MG63 (cell line): ENCODE measurements at places on chromosomes 13 and 19.

DNA sequence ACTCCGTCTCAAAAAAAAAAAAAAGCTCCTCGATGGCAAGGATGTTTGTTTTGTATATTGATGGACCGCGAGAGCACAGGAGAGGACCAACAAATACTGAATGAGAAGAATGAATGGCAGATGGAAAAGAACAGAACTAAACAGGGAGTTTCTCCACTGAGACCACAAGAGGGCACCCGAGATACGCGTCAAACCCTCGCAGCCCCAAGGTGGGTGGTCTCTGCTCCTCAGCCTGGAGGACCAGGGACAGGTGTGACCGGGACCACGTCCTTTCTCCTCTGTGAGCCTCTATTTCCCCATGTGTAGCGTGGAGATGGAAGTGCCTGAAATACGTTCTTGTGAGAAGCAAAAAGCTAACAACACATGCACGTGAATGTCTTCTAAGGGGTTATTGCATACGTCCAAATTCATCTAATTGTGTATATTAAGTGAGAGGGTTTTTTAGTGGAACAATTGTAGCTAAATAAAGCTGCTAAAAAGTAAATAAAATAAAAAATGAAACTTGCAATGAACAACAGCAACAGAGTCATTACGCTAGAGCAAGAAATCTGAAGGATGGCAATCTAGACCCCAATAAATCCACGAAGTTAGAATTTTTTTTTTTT, 8.3 kb upstream of the CDC42EP5 start:
- DNase-seq = peak; percentile 35

DNA sequence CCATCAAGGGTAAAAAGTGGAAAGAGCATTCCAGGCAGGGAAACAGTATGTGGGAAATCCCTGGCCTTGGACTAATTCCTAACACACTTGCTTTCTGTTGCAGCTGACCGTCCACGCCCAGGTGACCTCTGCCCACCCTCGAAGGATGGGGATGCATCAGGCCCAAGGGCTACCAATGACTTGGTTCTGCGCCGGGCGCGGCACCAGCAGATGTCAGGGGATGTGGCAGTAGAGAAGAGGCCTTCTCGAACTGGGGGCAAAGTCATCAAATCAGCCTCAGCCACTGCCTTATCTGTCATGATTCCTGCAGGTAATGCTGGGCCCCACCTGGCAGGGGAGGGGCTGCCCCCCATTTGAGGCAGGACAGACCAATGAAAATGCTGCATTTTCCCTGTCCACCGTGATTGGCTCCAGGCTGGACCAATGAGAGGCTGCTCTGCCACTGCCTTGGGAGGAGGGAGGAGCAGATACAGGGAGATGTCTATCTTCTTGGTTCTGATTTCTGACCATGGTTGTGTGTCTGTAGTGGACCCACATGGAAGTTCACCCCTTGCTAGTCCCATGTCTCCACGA, 12.6 kb downstream of the DNASE2 start:
- DNase-seq = peak; percentile 45

DNA sequence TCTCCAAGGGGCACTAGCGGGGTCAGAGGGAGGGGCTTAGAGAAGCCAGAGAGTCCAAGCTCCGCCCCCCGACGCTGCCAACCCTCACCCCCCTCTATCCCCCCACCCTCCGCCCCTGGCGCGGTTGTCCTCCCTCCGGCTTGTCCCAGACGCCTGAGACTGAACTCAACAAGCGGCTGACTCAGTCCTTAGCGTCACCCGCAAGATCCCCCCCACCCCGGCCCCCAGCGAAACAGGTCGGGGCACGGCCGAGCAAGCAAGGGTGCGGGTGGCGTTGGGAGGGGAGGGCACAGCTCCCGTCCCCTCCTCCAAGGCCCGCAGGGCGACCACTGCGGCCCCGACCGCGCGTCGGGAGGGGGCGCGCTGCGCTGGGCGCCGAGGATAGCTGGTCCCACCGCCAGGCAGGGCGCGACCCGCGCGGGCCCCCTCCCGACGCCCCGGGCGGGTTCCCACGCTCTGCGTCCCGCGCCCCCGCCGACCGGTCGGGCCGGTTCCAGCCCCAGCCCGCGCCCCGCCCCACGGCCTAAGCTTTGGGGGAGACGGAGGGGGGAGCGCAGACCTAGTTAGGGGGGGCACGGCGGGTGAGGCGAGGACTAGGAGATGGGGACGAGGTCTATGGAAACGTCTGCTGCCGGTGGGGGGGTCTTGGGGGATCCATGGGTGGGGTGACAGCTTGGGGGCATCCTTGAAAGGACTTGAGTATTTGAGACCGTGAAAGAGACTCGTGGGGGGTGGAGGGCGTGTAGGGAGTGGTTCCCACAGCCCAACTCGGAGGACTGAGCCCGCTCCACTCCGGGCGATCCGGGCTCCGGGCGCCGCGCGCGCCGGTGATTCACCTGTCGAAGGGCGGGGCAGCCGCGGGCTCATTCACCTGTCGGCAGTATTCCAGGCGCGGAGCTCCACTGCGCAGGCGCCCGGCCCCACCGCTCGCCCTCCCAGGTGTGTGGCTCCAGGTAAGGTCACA, 5.1 kb downstream of the NOTCH3 start:
- peak; percentile 72 for DNase-seq

DNA sequence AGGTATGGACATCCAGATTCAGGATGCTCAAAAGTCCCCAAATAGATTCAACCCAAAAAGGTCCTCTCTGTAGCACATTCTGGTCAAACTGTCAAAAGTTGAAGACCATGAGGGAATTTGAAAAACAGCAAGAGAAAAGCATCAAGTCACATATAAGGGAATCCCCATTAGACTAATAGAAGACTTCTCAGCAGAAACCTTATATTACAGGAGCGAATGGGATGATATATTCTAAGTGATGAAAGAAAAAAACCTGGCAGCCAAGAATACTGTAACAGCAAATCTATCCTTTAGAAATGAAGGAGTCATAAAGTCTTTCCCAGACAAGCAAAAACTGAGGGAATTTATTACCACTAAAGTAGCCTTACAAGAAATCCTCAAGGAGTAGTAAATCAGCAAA, 29.7 kb downstream of the FXYD5 start:
- DNase-seq = no peak

DNA sequence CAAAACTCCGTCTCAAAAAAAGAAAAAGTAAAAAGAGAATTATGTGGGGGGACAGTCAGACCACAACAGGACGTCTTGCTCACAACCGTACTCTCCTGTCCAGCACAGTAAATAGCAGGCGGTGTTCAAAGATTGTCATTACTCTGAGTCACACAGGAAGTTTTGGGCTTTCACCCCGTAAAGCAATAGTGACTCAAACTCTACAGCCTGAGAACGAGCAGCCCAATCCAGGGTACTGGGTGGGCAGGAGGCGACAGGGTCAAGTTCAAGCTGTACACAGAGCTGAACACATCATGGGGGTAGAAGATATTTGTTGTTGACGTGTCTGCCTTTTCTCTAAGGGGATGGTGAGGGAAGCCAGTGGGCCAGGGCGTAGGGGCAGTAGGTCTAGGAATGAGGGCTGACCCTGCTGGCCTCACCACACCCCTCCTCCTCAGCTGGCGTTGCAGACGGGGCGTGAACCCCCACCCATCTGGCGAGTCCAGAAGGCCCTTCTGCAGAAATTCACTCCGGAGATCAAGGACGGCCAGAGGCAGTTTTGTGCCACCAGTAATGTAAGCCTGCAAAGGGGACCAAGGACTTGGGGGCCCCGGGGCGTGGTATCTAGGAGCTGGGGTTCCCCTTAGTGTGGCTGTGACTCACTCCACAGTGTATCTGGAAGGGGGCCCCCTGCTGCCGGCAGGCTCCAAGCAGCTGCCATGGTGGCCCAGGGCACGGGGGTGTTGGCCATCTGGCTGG, 23.3 kb downstream of the PRR12 start:
- peak; percentile 49 for DNase-seq

- DNase-seq = no peak
Observed at GRCh38 chr13:27168086-27168485, 3.5 kb downstream of the USP12 start.

DNA sequence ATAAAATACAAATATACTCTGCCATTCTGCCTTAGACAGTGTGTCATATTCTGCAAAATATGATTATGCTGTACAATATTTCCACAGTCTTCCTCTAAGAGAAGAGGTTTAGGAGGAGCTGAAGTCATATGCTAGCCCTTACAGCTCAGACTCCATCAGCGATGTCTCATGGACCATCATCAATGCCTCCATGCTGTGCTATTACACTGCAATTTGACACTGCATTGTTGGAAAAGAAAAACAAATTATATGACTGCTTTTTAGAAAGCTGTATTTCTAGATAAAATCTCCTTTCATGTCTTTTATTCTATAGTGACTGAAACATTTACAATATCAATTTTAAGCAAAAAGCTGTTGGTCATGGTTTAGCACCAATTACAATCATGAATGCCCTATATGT, 1089.4 kb upstream of the MIR17HG start:
- no peak for DNase-seq

DNA sequence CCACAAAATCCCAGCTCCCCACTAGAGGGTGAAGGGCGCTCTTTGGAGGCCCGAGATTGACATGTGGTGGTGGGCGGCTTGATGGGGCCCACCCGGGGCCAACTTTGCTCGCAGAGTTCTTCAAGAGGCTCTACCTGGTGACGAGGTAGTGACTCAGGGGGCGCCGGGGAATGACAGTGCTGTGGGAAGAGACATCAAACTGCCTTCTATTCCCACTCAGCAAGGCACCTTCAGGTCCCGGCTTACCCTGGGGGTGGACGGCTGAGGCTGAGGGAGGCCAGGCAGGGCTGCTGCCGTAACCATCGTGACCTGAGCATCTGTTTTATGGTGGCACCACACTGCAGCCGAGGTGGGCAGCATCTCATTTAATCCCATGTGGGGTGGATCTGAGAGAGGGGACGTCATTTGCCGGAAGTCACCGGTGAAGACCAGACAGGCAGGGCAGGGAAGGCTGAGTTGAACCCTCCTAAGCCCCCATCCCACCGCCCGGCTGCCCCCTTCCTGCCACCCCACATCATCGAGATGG, 1.6 kb downstream of the LINGO3 start:
- DNase-seq = no peak

DNA sequence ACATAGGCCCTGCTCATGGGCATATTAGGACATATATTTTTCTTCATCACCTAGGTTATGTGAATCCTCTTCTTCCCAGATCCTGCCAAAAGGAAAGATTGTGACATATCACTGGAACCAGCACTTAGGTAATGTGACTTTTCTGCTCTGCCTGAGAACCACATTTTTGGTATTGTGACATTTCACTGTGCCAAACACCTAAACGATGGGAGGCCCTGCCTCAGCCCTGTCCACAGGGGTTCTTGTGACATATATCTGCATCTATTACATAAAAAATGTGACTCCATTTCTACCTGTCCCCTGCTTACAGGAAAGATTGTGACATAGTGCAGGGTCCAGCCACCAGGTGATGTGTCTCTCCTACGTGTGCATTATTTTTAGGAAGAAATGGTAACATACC, 18.5 kb upstream of the ZNF730 start:
- DNase-seq = no peak

- DNase-seq = no peak
Observed at GRCh38 chr19:29587518-29587986, 18.5 kb upstream of the POP4 start.

DNA sequence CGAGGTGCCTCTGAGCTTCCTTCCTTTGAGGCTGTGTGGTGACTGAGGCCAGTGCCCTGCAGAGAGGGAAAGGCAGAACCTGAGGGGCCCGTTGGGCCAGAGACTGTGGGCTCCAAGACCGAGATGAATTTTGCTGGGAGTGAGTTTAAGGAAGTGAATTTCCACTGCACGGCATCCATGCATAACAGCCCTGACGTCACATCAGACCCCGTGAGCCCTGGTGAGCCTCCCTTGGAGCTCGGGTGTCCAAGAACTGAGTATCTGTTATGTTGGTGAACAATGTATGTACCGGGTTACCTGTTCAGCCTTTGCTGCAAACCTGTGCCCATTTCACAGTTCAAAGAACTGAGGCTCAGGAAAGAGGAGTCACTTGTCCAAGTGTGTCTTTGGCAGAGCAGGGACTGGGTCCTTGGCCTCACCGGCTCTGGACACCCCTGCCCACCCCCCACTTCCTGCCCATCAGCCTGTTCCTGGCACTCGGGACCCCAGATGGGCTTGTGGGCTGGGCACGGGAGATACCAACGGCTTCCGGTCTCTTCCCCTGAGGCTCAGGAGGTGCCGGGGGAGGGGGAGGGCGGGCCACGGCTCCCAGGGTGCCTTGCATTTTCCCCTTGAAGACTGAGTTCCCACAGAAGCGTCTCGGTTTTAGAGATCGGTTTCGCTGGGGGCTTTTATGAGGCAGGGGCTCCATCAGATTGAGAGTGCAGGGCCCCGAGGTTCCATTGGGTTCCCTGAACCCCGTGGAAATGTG, 33.7 kb downstream of the NFILZ start:
- DNase-seq = peak; percentile 40

GRCh38 chr13:37729876-37730275, 131.3 kb upstream of the POSTN start:
- no peak for DNase-seq

GRCh38 chr19:49161987-49162386, 4.4 kb downstream of the TRPM4 start:
- DNase-seq = peak; percentile 23

DNA sequence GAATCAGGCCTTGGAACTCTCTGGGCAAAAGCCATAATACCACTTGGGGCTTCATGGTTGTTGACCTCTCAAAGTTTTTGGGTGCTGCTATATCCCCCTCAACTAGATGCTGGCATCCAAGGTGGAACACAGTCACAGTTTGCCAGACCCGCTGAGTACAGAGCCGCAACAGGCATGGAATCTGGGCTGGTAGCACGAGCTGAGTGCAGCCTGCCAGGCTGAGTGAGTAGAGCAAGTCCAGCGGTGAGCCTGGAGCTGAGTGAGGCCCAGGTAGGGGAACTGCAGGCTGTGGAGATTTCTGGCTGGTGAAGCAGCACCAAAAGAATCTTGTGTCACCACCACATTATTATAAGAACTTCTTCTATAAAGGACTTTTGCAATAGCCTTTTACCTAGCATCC, 192.6 kb downstream of the PCDH17 start:
- DNase-seq = no peak

- no peak for DNase-seq
Observed at GRCh38 chr13:44147233-44147632, 226.4 kb upstream of the SERP2 start.

DNA sequence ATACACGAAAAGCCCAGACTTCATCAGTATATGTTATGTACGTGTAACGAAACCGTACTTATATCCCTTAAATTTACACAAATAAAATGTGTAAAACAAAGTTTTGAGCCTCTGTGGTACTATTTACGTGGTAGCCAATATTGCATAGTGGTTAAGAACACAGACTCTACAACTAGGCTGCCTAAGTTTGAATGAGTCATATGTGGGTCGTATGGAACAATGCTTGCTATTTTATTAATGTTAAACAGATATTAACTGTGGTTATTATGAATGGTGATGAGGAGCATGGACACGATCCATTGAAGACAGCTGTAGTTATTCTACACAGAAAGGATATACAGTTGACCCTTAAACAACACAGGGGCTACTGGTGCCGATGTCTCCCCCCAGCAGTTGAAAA, 42.5 kb downstream of the DPY19L3 start:
- no peak for DNase-seq

GRCh38 chr19:3644351-3645066, 17.9 kb upstream of the CACTIN start:
- peak; percentile 41 for DNase-seq

DNA sequence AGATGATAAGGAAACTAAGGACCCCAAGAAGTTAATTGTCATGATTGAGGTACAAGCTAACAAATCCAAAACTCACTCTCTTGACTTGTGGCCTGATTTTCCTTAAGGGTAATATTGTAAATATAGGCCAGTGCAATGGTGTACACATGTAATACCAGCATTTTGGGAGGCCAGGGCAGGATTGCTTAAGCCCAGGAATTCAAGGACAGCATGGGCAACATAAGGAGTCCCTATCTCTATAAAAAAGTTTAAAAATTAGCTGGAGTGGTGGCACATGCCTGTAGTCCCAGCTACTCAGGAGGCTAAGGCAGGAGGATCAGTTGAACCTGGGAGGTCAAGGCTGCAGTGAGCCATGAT, 28.7 kb upstream of the GARRE1 start:
- no peak for DNase-seq
